Testis (tissue), 5 donors: ENCODE measurements at places on chromosomes 7 and 10. TPM values are rescaled to one million over a fixed set of nuclear protein-coding genes. Genes with fewer than 3 reads are reported as not detected.

DNA sequence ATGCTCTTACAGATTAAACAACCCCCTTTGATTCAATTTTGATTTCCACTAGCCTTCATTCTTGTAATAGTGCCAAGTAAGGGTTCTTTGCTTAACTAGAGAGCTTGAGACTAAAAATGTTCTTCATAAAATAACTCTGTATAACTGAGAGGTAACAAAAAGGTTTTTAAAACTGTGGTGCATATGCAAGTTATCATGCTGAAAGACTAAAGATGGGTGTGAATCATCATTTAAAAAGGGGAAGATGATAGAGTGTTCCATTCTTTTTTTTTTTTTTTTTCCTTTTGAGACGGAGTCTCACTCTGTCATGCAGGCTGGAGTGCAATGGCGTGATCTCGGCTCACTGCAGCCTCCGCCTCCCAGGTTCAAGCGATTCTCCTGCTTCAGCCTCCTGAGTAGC, 11.1 kb downstream of the MDFIC start:
- H3K4me1 ChIP-seq, result no peaks in the 10 kb centered on the region
- no peak for DNase-seq
- H3K36me3 ChIP-seq, result no peaks in the 10 kb centered on the region

DNA sequence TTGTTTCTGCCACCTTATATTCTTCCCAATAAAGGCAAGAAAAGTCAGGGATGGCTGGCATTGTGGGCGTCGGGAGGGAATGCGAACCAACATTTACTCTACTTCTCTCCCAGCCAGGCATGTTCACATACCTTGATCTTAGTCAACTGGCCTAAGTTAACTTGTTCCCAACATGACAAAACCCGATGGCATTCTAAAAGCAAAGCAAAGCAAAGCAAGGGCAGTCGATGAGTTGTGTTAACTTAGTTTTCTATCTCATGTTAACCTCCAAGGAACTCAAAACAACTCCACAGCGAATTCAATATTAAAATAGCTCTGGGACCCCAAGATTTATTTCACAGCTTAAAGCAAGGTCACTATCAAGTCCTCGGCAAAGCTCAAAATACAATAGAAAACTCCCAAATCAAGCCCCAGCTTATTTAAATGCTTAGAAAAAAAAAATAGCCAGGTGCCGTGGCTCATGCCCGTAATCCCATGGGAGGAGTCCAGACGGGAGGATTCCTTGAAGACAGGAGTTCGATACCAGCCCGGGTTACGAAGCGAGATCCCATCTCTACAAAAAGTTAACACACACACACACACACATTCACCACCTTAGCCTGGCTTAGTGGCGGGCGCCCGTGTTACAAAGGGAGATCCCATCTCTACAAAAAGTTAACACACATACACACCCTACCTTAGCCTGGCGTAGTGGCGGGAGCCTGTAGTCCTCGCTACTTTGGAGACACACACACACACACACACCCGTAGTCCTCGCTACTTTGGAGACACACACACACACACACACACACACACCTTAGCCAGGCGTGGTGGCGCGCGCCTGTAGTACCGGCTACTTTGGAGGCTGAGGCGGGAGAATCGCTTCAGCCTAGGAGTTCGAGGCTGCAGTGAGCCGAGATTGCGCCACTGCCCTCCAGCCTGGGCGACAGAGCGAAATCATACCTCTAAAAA, 901 bp upstream of the CCNY start:
- peak overlapping the region; percentile 96 for H3K4me3 ChIP-seq
- DNase-seq, result peak; percentile 22
- peaks cover 38% of the 10 kb centered on the region for H3K4me1 ChIP-seq
- H3K27me3 ChIP-seq, result no peaks in the 10 kb centered on the region
- no peaks in the 10 kb centered on the region for H3K36me3 ChIP-seq

Gene HOXA7
- 13.1 TPM for polyA plus RNA-seq

Gene CCDC7
- polyA plus RNA-seq, result 74.0 TPM

Gene NKX1-2
- polyA plus RNA-seq, result not detected

Gene RAB11FIP2
- 12.8 TPM for polyA plus RNA-seq
